HS-27A (cell line): ENCODE measurements at places on chromosomes 6 and 20.
A peak's percentile ranks its signal among the peaks of the same experiment; 100 is the strongest.

GRCh38 chr6:134983823-134984222 is 33.9 kb upstream of the ALDH8A1 start:
- no peak for DNase-seq

GRCh38 chr6:127547215-127547614 is 28.1 kb upstream of the MTCL3 start:
- DNase-seq = no peak

GRCh38 chr20:19047040-19047950 is 165.1 kb upstream of the SLC24A3 start:
- DNase-seq = no peak

DNA sequence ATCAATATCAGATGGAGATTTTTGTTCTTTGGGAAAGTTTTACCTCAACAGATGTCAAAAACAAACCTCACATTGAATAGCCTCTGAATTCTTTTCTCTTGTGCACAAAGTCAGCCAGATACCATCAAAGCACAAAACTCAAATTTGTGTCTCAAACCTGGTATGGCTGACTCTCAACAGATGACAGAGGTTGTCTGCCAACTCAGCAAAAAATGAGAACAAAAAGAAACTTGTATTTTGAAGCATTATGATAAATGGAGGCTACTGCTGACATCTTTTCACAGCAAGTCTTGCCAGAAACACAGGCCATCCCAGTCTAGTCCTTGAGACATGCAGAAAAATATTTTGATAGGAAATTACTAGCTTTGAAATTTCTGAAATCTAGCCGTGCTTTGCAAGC is 79.8 kb downstream of the KIF16B start:
- DNase-seq = no peak

DNA sequence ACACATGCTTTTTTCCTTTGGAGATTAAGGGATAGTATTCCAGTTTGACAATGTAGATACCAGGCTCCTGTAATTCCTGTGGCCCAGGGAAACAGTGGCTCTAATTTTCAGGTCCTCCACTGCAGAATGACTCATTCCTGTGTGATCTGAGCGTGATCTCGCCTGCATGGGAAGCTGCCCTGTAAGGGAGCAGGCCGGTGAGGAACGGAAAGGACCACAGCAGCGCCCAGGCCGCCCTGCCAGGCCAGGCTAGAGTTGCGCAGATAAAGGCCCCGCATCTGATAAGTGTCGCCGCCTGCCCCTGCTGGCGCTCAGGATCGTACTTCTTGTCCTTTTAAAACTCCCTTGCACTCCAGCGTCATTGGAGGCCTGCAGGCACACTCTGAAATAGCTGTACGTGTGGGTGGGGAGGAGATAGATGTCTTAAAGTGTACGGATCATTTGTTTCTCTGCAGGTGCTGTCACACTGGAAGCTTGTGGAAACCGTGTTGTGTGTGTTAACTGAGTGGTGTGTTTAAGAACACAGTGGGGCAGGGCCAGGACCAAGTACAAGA is 60.7 kb downstream of the SYNJ2 start:
- DNase-seq = no peak

GRCh38 chr6:6981681-6982322 is 126.0 kb upstream of the RREB1 start:
- DNase-seq = no peak

- DNase-seq = no peak
Measured at GRCh38 chr20:37291724-37292126, 2.3 kb downstream of the MANBAL start.

GRCh38 chr20:63021356-63022321 is 14.9 kb upstream of the BHLHE23 start:
- no peak for DNase-seq

DNA sequence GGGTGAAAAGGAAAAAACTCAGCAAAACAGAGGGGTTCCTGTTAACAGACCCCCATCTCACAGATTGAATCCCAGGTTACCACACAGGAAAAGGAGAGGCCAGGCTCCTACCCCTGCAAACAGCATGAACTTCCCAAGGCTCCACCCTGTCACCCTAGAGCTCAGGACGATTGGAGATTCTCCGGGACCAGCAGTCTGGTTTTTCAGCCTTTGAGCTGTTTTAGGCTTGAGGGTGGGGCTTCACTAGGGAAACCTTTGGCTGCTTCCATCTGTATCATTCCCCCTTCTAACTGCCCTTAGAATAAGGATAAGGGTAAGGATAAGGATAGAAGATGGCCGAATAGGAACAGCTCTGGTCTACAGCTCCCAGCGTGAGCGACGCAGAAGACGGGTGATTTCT is 16.0 kb downstream of the C6orf58 start:
- no peak for DNase-seq

DNA sequence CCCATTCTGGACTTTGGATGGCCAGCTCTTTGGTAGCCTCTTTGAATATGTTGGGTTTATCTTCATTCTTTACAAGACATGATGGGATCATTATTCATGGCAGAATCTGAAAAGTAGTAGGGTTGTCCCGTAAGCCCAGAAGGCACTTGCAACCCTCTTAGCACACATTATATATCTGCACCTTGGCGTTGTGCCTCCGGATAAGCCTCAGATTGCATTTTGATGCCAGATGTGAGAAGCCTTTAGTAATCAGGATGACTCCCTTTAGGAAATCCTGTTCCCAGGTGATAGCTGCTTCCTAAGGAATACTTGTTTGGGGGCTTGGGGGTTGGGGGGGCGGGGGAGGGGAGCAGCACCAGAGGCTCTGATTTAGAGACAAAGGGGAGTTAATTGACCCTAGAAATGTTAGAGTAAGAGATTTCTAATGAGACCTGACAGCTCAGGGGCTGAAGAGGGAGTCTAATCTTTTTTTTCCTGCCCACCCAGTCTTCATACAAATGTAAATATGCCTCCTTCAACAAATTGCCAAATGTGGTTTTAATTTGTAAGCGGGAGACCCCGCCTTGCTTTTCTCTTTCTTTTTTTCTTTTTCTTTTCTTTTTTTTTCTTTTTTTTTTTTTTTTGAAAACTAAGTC is 55.1 kb downstream of the JAG1 start:
- no peak for DNase-seq

DNA sequence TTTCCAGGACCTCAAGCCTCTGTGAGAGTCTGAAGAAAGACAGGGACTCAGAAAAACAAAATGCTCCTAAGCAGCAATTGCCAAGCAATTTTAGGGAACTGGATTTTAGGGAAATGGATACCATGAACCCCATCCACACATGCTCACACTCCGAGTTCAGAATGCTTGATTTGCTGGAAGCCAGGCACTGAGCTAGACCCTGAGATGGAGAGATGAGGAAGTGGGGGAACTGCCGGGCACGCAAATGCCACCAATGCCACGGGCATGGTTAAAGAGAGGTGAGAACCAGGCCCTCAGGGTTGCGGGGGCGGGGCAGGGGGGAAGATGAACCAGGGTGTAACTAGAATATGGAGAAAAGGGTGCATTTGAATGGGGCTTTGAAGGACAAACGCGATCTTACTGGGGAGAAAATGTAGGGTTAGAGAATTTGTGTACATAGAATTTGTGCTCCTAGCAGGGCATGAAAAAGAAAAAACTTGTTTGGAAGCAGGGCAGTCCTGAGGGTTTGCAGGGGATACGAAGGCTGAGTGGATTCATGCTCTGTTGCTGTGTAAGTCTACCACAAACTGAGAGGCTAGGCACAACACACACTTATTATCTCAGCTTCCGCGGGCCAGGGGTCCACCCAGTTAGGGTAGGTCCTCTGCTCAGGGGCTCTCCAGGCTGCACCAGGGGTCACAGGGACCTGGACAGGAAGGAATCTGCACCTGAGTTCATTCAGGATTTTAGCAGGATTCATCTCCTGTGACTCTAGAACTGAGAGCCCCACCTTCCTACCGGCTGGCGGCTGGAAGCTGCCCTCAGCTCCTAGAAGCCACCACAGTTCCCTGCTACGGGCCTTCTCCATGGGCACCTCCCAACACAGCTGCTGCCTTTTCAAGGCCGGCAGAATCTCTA is 108.0 kb downstream of the SNX5 start:
- DNase-seq = no peak

DNA sequence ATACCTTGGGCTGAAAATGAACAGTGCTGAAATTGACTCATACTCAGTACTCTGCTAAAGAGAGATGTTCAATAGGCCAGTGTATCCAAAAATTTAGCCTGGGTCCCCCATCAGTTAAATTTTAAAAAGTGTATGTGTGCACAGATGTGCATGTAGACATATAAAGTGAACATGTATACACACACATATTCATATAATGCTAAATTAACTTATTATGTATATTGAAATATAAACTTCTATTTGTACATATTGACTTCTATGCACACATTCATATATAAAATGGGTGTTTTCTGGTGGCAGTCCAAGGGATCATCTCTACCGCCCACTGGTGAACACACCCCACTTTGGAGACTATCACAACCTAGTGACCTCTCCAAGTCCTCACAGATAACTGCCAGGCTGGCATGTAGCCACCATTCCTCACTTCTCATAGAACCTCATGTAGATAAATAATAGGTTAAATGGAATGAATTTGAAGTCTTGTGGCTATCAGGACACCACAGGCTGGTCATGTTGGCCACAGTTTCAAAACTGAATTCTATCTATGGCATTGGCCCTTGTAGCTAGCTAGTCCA is 8.8 kb downstream of the SLC22A16 start:
- no peak for DNase-seq

GRCh38 chr6:142833054-142833453 is 111.9 kb downstream of the HIVEP2 start:
- DNase-seq = peak; percentile 77

GRCh38 chr20:14478126-14478525 is 140.7 kb upstream of the FLRT3 start:
- no peak for DNase-seq

- no peak for DNase-seq
Measured at GRCh38 chr6:52399511-52400312, 20.4 kb upstream of the EFHC1 start.

GRCh38 chr20:53387983-53388675 is 205.5 kb downstream of the ZNF217 start:
- no peak for DNase-seq

DNA sequence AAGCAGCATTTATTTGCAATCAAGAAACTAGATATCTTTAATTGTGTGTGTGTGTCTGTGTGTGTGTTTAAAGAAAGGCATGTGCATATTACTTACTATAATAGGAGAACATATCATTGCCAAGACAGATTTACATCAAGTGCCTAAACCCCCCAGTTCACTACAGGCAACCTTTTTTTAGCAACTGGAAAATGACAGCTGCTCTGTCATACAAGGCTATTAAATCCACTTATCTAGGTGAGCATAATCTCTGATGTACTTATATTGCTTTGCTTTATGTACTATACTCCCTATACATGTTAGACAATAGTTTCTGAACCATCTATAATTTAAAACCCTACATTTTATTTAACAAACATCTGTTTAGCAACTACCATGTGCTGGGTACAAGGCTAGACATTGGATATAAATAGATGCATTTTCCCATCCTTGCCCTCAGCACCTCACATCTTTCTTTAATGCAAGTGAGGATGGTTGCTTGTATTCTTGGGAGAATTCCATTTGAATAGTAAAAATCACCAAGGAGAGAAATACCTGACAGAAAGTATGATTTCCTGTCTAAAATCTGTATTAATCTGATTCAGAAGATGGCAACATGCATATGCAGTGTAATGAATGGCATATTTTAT is 398.3 kb downstream of the LAMA2 start:
- DNase-seq = no peak

- DNase-seq = no peak
Measured at GRCh38 chr20:59977086-59977485, 18.9 kb downstream of the CDH26 start.

GRCh38 chr6:141026504-141026903 is 1106.2 kb upstream of the GJE1 start:
- no peak for DNase-seq
